ENCODE measurements at places on chromosomes 7 and 10.

DNA sequence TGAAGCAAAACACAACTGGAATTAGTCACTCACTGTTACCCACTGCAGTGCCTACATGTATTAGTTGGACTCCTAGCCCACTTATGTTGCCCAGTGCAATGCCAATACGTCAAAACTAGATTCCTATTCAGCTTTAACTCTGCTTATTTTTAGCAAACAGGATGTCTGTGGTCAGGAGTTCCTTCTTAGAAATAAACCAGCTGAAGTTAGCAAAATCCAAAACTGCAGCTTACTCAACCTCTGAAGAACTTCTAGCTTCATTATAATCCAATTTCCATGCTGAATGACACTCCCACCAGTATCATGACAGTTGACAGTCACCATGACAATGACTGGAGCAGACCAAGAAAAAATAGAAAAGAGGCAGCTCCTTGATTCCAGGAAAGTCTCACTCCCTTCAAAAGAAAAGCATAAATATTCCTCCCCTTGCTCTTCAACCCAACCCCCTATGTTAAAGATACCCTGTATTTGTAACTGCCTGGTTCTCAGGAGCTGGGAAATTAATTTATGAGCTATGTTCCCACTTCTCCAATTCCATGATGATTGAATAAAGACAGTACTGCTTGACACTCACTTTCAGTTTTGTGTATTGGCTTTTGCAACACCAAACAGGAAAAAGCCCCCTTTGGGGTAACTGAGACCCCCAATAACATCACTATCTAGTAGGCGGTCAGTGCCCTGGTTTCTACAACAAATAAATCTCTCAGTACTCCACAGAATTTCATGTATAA is 327.4 kb downstream of the SORCS1 start:
- DNase-seq, result no peak

GRCh38 chr7:117124591-117125220 is 171.4 kb downstream of the ST7 start:
- peak; percentile 38 for DNase-seq

DNA sequence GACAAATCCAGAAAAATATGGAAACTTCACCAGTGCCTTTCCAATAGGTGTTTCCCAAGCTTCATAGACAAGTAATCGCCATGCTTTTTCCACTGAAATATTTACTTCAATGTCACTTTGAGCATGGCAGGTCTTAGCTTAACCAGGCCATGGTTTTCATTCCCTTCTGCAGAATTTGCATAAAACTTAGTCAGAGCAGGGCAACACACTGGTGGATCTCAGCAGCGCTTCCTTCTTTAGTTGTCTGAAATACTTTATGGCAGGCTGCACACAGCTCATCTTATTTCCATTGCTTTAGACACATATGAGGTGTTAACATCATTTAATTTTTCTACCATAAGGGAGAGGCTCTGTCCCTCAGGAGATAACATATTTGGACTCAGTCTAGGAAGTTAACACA is 102.9 kb upstream of the AHR start:
- peak; percentile 10 for DNase-seq

DNA sequence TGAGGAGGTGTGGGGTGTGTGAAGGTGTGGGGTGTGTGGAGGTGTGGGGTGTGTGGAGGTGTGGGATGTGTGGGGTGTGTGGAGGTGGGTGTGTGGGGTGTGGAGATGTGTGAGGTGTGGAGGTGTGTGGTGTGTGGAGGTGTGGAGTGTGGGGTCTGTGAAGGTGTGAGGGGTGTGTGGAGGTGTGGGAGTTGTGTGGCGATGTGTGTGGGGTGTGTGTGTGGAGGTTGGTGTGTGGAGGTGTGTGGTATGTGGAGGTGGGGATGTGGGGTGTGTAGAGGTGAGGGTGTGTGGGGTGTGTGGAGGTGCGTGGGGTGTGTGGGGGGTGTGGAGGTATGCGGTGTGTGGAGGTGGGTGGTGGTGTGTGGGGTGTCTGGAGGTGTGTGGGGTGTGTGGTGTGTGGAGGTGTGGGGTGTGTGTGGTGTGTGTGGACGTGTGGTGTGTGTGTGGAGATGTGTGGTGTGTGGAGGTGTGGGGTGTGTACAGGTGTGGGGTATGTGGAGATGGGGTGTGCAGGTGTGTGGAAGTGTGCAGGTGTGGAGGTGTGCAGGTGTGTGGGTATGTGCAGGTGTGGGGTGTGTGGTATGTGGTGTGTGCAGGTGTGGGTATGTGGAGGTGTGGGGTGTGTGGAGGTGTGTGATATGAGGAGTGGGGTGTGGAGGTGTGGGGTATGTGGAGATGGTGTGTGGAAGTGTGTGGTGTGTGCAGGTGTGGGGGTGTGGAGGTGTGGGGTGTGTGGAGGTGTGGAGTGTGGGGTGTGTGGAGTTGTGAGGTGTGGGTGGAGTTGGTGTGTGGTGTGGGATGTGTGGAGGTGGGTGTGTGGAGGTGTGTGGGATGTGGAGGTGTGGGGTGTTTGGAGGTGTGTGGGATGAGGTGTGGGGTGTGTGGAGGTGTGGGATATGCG is 34.5 kb downstream of the SPDYE17 start:
- no peak for DNase-seq

GRCh38 chr7:130849604-130850003 is 115.6 kb upstream of the KLF14 start:
- no peak for DNase-seq
